ENCODE measurements at places on chromosomes 7 and 10. TPM values are rescaled to one million over a fixed set of nuclear protein-coding genes. Genes with fewer than 3 reads are reported as not detected.

Gene MINDY3
- 36.2 TPM for total RNA-seq

Gene SPDYE6
- total RNA-seq, result not detected

Gene C10orf62
- total RNA-seq, result not detected

Gene SUGCT
- 1.9 TPM for total RNA-seq

Gene CYP26C1
- 0.09 TPM for total RNA-seq

DNA sequence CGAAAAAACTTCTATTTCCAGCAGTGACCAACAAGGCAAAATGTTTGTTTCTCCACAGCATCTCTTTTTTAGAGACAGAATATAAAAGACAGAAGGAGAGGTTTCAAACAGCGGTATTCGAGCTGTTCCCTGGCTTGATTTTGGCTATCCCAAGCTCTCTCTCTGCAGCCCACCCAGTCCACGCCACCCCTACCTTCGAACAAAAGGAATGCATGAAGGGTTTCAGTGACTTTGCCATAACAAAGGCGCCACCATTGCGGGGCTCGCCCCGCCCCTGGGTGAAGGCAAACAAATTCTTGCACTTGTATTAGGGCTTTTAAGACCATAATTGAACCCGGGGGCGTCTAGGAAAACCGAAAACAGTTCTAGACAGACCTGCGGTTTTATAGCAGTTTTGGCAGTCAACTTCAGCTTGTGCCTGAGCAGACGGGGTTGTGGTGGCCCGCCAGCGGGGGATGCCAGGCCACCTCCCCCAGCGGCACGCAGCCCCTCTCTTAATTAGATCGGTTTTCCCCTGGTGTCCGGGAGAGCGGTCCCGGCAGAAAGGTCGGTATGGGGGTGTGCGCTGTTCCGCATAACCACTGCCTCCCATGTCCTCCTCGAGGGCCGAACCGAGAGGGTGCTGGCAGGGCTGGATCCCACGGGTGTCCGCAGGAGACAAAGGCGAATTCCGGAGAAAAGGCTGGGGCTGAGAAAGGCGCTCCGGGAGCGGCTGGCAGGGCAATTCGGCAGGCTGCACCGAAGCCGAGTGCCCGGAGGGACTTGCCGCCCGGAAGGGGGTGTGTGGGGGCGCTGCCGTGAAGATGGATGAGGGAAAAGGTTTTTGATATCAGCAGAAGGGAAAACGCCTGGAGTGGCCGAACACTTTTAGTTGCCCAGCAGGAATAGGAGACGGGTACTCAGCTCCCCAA is 2.7 kb upstream of the HOXA11 start:
- no peak for DNase-seq

- DNase-seq, result peak; percentile 37
Observed at GRCh38 chr10:91410638-91411371, 661 bp downstream of the HECTD2 start.

DNA sequence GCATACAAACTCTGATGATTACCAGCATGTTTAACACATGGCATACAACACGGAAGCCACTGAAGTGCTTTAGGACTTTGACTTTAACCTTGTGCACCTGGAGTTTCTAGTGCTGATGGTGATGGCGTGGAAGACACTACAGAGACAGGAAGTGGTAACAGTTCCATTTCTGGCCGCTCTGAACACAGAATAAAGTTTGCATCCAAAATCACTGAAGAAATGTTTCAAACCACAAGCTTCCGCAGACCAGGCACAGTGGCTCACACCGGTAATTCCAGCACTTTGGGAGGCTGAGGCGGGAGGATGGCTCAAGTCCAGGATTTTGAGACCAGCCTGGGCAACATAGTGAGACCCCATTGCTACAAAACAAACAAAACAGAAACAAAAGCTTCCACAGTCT is 40.3 kb upstream of the TNPO3 start:
- no peak for DNase-seq

DNA sequence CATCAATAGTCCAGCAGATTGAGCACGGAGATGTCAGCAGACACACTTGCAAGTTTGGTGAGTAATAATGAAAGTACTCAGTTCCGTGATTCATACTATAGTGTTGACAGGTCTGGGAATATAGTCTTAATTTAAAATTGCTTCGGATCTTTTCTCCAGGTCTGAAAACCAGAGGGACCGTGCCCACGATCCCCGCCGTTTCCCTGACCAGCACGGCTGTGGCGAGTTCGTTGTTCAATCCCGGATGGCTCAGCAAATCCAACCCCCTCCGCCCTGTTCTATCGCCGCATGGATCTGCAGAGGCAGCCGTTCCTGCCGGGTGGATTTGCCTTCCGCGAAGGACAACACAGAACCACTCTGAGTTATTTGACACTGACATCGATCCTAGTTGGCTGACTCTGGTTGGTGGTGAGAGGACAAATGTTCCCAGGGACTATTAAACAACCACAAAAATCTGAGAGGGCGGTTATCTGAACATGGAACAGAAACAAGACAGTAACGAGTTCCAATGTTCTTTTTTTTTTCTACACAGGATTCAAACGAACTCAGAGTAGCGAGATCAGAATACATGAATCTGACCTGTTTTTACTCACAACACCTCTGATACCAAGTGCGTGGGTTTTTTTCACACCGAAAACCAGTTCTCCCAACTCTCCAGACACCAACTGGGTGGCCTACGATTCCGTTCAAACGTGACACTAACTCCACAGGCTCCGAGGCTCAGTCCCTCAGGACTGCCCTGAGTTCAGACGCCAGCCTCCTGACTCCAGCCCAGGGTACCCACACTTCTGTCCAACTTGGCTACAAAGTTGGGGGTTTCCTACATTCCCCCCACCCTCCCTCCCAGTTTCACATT is 52.7 kb downstream of the RBM17 start:
- DNase-seq, result peak; percentile 80

- no peak for DNase-seq
Observed at GRCh38 chr10:89798092-89798491, 96.7 kb downstream of the KIF20B start.

- no peak for DNase-seq
Observed at GRCh38 chr10:36303896-36304295, 661.8 kb upstream of the FZD8 start.

- peak; percentile 35 for DNase-seq
Observed at GRCh38 chr10:112963835-112964234, 13.8 kb downstream of the TCF7L2 start.

- DNase-seq, result no peak
Observed at GRCh38 chr7:75626954-75627353, 111.8 kb downstream of the HIP1 start.

GRCh38 chr7:125098377-125098970 is 168.8 kb upstream of the POT1 start:
- peak; percentile 31 for DNase-seq

Data from fibroblast of the aortic adventitia (primary cell).